ENCODE measurements at places on chromosomes 13 and 19.
A peak's percentile ranks its signal among the peaks of the same experiment; 100 is the strongest.

GRCh38 chr13:68261105-68261504, 1031.0 kb upstream of the PCDH9 start:
- peak; percentile 1 for DNase-seq

GRCh38 chr19:10230173-10230860, 814 bp downstream of the S1PR2 start:
- DNase-seq, result no peak

DNA sequence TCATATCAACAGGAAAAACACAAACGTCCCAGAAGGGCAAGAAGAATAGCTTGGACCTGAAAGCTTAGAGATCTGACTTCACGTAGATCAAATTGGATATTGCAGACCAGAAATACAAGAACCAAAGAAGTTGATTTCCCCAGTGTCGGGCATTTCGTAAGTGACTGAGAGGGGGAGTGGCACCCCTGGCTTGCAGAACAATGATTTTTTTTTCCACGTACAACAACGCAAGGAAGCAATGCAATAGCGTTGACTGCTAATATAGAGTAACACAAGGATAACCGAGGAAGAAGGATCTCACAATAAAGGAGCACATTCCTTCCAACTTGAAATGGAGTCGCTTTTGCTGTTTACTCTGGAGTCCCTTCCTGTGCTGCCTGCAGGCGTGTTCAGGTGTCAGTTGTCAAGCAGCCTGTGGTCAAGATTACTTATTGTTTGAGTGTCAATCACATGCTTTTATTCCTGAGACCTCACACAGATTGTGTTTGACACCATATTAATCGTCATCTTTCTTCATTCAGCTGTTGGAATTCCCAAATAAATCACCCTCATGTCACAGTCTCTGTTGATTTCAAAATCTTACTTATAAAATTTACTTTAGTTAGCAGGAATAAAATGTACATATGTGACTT, 139.4 kb downstream of the FREM2 start:
- DNase-seq, result no peak

- no peak for DNase-seq
Observed at GRCh38 chr19:5774921-5775320, 9.6 kb downstream of the PRR22 start.

DNA sequence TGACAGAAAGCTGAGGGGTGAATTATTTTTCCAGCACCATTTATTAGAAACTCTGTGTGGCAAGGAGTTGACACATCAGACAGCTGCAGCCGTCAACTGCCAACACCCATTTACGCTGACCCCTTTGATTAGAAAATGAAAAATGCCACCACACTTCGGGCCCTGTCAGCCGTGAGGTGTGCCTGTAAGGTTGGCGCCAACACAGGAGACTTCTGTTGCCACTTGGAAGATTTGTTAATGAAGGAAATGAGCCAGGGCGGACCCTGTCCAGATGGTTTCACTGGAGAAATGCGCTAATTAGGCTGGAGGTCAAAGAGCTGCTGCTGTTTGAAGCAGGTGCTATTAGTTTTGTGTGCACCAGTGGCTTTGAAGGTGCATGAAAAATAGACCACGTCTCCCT, 297.5 kb downstream of the MTUS2 start:
- no peak for DNase-seq

DNA sequence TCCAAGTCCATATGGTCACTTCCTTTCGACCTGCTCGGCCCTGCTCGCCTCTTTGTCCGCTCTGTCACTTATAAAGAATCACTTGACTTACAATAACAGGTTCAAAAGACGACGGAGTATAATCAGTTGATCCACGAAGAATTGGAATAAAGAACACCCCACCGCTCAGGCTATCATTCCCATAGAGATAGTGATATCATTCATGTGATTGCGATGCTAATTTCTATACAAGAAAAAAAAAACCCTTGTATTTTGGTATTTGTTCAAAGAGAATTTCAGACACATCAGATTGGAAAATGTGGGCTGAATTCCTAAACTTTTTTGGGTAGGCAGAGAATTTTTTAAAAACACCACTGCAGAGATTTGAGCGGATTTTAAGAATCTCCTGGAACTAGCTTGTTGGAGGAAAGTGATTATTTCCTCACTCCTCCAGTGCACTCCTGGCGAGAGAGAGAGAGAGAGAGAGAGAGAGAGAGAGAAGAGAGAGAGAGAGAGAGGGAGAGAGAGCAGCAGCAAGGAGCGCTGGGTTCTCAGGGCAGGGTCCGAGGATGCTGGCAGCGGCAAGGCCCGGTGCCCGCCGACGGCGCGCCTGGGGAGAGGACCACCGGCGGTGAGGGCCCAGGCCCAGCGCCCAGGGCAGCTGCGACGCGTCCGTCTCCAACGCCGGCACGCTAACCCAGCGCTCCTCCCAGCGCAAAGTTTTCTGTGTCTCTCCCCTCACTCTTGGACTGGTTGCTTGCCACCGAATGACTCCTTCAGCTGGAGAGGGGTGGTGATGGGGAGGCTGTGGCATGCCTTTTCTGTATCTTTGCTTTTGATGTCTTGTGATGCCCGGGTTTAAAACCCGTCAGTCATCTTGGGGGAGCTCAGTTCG, 149.0 kb upstream of the ZNF536 start:
- DNase-seq, result no peak

Measured in hematopoietic multipotent progenitor cell treated with erythropoietin and hydrocortisone succinate and interleukin-3 and kit ligand, for 8 days (in vitro differentiated cells).